ENCODE measurements at places on chromosomes 12 and 14.

DNA sequence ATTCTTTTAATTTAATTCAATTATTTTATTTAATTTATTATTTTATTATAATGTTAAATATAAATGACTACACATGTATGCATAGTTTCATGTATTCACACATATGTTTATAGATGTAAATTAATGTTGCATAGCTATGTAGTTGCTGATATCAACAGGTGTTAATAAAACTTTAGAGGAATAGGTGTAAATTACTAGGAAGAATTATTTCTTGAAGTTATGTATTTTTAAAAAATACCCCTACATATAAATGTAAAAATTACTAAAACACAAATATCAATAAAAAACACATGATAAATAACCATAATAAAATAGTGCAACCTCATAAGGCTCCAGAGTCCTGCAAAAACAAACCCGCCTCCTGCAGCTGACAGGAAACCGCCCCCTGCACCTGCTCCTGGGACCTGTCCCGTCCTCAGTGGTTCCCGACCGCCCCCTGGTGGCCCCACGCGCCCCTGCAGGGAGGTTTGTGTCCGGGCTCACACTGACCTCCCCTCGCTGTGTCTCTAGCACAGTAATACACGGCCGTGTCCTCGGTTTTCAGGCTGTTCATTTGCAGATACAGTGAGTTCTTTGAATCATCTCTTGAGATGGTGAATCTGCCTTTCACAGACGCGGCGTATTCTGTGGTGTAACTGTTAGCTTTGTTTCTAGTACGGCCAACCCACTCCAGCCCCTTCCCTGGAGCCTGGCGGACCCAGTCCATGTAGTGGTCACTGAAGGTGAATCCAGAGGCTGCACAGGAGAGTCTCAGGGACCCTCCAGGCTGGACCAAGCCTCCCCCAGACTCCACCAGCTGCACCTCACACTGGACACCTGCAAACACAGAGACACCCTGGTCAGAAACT lies 1264.0 kb downstream of the TMEM121 start:
- DNase-seq: peak; percentile 76

GRCh38 chr14:68788996-68789820 lies 3.7 kb downstream of the ZFP36L1 start:
- peak; percentile 90 for DNase-seq

DNA sequence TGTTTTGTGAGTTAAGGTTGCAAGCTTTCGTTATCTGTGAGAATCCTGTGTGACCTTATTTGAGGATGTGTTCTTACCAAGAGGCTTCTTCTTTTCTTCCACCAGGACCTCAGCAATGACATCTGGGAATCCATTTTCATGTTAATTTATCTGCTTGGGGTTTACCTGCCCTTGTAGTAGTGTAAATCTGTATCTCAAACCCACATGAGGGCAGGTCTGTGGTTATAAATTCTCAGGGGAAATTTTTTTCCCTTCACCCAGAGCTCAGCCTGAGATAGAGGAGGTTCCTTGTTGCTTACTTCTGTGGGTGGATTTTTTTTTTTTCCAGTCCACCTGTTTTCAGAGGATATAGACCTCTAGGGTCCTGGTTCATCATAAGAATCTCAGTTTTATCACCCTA lies 70.8 kb downstream of the AKAP6 start:
- no peak for DNase-seq

GRCh38 chr14:96272777-96273473 lies 16.9 kb downstream of the BDKRB1 start:
- no peak for DNase-seq

DNA sequence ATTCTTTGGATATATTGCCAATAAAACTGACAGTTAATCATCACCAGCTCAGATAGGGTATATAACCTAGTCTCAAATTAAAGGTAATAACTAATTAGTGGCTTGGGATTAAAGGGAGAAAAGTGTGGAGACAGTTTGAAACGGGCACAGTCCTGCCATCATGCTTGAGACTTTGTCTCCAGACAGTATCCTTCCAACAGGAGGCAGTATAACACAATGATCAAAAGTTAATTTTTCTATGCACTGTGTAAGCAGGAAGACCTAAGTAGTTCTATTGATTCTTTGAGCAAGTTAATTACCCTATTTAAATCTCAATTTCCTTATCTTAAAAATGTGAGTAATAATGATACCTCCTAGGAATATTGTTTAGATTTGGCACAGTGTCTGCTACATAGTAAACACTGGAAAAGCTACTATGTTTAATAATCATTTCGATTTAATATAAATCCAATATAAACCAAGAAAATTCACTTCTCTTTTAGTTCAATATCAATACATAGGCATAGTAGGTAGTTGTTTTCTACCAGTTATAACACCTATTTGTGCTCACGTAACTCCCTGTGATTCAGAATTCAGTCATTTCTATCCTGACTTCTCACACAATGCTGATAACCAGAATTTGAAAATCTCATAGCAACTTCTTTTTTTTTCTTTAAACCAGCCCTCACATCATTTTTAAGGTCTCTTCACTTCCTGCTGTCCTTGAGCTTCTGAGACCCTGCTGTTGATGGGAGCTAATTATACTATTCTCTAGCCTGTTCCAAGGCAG lies 53.7 kb downstream of the GALNT4 start:
- DNase-seq: peak; percentile 47

GRCh38 chr14:101364503-101365328 lies 196.6 kb upstream of the DIO3 start:
- DNase-seq: no peak

GRCh38 chr14:34361504-34362011 lies 100.5 kb downstream of the SPTSSA start:
- DNase-seq: no peak

DNA sequence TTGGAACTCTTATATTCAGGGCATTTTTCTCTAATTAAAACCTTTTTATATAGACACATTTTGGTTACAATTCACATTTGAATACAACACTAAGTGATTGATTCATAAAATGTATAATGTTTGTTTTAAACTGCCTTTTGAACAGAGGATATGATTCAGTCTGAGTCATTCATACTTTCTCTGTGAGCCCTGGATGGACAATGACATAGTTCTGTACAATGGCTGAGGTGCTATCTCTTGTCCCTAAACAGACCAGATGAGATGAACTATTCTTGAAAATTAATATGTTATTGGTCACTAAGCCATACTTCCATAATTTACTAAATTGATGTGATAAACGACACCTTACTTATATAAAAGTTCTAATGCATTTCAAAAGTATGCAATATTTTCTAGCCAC lies 199.7 kb upstream of the ATXN7L3B start:
- no peak for DNase-seq

DNA sequence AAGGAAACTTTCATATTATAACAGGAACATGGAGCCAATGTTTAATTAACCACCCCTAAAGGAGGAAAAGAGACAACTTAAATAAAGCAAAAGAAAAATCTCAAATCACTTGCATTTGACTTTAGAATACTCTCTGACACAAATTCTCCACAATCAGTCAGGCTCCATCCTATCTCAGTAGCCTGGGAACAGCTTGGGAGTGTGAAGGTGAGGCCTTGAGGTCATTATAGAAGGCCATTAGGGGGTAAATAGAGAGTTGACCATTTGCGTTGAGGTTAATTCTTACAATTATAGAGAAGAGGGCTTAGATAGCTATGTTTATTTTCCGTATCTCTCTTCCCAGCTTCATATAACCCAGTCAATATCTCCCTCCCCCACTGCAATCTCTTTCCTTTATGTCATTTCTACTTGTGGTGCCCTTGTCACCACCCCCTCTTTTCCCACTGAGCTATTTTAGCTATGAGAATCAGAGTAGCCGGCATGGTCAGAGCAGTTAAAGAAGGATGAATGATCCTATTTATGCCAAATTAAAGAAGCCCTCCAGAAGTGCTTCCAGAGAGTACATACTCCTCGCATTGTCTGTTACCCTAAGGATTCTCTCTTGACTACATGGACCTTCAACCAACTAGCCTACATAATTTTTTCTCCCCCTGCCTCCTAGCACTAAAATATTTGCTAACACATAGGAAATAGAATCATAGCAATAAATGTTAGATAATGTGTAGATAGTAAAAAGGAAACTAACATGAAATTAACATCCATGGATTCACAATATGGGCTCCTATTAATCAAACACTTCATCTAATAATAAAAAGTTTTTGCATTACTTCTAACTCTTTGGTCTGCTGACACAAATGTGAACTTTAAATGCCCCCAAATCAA lies 135.2 kb upstream of the KRR1 start:
- DNase-seq: no peak
